ENCODE measurements at places on chromosomes 13 and 19.
A peak's percentile ranks its signal among the peaks of the same experiment; 100 is the strongest.

DNA sequence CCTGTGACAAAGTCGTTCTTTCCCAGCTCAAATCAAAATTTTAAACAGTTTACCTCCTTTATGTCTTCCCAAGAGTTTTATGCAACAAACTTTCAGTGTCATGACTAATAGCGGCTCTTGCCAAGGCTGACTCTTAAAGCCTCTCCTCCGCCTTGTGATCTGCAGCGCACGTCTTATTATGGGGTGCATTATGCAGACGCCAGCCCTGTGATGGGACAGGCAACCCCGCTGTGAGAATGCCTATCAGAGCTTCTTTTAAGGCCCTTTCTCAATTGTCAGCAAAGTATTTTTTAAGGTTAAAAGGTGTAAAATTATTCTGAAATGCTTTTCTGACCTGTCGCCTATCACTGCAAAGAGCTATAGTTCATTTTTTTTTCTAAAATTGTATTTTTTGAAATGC lies 152.8 kb downstream of the SOX1 start:
- no peak for DNase-seq

DNA sequence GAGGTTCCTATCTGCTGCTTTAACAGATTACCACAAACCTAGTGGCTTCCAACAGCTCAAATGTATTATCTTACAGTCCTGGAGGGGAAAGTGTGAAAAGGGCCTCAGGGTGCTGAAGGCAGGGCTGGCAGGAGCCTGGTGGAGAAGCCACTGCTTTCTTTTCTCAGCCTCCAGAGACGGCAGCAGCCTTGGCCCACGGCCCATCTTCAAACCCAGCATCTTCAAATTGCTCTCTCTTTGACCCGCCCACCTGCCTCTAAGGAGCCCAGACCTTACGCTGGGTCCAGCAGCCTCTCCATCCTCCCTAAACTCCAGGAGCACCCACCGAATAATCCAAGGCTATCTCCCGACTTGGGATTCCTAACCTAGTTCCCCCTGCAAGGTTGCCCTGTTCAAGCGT lies 35.6 kb downstream of the C13orf46 start:
- no peak for DNase-seq

GRCh38 chr13:113967729-113968462 lies 6.0 kb downstream of the C13orf46 start:
- no peak for DNase-seq

- DNase-seq: no peak
Observed at GRCh38 chr13:112711528-112712265, 21.9 kb downstream of the ATP11A start.

DNA sequence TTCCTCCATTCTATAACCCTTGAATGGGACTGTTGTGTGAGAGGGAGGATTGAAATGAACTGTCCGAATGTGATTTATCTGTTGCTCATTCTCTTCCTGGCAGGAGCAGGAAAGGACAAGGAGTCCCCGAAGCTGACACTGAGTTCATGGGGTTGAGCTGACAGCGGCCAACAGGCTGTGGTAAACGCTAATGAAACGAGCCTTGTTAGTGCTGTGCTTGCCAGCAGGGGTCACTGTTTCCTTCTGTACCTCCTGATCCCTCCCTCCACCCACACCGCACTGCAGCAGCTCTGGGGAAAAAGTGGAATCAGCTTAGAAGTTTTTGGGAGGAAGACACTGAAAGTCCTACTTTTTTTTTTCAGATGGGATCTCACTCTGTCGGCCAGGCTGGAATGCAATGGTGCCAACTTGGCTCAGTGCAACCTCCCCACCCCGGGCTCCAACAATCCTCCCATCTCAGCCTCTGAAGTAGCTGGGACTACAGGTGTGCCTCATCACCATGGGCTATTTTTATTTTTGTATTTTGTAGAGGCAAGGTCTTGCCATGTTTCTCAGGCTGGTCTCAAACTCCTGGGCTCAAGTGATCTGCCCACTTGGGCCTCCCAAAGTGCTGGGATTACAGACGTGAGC lies 6.7 kb upstream of the ZNF761 start:
- DNase-seq: peak; percentile 21

DNA sequence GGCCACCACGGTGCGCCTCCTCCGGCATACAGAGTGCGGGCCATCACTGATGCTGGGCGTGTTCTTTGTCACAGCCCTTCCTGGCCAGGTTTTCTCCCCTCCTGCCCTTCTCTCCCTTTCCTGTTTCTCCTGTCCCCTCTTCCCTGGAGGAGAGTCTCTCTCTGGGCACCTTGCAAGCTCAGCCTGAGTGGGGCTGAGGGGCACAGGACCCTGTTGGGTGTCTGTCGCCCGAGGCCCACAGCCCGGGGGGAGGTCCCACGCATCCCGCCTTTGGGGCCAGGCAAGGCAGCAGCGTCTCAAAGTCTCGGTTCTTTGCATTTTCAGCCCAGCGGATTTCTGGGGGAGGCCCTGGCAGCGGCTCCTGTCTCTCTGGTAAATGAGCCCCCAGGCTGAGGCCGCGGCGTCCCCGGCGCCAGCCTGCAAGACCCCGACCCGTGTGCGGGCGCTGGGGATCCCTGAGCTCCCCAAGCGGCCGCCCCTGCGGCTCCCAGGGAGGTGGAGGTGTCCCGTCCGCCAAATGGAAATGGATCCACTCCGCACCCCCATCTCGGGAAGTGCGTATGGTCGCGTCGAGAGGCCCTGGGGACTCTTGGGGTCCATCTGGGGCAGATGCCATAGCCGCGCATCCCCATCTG lies 47.2 kb downstream of the COMP start:
- no peak for DNase-seq

GRCh38 chr19:18112989-18113478 lies 15.5 kb downstream of the MAST3 start:
- peak; percentile 66 for DNase-seq

DNA sequence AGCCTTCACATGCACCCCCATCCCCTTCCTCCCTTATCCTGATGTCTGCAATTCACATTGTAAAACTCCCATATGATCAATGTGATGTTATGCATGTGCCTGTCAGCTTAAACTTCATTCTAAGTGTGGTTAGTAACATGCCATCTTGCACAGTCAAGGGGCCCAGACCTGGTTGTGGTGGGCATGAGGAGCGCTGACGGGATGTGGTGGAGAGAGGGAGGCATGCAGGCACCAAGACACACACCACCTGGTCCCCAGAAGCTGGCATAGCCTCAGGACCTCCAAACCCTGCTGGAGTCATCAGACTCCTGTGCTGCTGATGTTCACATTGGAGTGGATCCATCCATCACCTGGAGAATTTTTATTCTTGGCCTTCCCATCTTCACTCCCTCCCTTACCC lies 90.5 kb upstream of the ABCC4 start:
- no peak for DNase-seq

DNA sequence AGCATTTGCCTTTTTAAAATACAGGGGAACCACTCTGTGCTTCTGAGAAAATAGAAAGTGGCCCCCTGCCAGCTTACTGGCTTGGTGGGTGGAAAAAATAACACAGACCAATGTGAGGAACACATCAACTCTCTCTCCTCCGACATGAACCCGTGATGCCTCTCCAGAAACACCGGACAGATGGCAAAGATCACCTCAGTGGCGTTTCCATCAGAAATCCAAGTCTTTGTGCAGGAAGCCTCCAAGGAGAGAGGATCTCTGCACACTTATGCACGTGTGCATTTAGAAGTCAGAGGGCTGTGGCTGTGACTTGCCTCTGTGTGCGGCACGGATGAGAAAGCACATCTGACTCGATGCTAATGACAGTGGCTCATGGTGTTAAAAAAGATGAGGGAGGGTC lies 112.3 kb upstream of the KLF12 start:
- DNase-seq: no peak

- no peak for DNase-seq
Observed at GRCh38 chr13:62595976-62596375, 1180.3 kb upstream of the PCDH20 start.

- no peak for DNase-seq
Observed at GRCh38 chr19:29467824-29468401, 57.9 kb upstream of the VSTM2B start.

DNA sequence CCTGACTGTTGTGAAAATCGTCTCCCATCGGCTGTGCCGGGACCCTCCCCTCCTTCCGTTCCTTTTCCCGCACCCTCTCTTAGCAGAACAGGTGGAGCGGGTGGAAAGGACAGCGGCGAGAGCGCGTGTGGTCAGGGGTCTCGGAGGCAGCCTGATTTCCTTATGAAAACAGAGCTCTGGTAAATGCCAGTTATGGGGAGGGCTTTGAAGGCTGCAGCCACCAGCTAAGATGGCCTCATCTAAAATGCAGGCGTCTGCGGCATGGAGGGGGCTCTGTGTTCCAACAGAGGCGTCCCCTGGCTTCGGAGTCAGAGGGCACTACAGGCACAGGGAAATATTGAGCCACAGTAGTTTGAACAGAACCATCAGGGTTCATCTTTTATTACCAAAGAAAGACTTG lies 93.8 kb upstream of the SOX1 start:
- no peak for DNase-seq

GRCh38 chr13:111573801-111574200 lies 253.4 kb downstream of the TEX29 start:
- no peak for DNase-seq

DNA sequence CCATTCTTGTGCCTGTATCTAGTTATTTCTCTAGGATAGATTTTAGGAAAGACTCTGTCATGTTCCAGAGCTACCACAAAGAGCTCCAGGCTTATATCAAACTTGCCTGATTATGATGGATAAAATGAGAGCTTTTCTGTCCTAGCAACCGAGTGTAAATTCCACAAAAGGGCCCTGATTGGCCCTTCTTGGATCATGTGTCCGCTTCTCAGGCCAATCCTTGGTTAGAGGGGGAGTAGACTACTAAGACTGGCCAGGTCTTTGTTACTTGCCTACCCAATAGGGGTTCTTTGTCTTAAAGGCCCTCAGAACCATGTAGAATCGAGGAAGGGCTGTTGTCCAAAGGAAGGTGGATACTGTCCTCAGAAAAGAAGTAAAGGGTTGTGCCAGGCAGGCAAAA lies 2.4 kb downstream of the DHX34 start:
- no peak for DNase-seq

DNA sequence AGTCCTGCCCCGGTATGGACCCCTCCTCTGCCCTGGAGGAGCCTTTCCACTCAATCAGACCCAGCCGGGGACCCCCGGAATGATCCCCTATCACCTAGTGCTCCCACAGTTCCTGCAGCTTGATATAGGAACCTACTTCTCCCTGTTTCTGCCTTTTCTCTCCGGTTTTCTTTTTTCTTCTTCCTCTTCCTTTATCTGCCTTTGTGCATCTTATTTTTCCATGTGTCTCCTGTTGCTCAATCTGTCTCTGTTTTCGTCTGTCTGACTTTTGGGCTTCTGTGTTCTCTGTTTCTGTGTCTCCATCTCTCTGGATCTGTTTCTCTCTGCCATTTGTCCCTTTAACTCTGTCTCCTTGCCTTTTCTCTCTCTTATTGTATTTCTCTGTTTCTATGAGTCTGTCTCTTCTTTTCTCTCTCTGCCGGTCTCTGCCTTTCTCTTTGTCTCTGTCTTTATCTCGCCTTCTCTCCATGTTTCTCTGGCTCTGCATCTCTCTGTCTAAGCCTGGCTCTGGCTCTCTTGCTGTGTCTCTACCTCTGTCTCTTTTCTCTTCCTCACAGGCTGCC lies 10.0 kb downstream of the MEGF8 start:
- DNase-seq: no peak

- DNase-seq: no peak
Observed at GRCh38 chr13:76503766-76504165, 382.4 kb downstream of the KCTD12 start.

- DNase-seq: no peak
Observed at GRCh38 chr13:107144432-107144831, 576.5 kb upstream of the ARGLU1 start.

DNA sequence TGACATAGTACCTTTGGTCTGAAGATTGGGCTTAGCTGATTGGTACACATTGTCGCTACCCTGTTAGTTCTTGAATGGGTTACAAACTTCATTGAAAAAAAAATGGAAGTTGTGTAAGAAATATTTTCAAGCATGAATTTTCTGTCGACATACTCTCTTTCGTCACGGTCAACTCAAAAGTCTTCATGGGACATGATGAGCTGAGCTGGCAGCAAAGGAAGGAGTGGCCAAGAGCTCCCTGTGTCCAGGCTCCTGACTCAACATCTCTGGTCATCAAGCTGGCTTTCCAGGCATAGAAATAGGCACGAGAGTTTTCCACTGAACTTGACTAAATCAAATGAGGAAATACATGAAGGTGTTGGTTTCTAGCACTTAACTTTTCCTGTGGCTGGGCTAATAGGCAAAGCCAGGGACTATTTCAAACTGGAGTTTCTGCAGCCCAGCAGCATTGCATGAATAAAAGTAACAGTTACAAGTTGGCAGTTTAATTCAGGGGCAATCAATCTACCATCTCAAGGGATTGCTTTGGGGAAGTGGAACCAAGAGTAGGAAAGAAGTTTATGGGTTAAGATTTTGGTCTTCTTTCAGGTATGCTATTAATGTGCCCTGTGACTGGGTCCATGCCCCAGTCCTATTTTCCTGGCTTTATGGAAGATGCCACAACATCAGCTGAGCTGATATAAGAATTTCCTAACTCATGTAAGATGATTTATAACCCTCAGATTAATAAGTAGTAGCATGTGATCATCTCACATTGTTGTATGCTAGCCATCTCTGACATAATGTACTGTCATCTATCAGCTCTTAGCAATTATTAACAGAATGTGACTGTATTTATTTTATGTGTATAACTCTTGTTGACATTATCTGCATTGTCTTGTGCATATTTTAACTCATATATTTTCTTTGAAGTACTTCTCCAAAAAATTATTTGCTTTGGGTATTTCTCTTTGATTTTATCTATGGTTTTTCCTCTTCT lies 385.8 kb downstream of the DLEU7 start:
- no peak for DNase-seq

- DNase-seq: no peak
Observed at GRCh38 chr13:48291730-48292129, 11.8 kb upstream of the RB1 start.

- no peak for DNase-seq
Observed at GRCh38 chr13:112054616-112055015, 12.3 kb upstream of the SOX1 start.

DNA sequence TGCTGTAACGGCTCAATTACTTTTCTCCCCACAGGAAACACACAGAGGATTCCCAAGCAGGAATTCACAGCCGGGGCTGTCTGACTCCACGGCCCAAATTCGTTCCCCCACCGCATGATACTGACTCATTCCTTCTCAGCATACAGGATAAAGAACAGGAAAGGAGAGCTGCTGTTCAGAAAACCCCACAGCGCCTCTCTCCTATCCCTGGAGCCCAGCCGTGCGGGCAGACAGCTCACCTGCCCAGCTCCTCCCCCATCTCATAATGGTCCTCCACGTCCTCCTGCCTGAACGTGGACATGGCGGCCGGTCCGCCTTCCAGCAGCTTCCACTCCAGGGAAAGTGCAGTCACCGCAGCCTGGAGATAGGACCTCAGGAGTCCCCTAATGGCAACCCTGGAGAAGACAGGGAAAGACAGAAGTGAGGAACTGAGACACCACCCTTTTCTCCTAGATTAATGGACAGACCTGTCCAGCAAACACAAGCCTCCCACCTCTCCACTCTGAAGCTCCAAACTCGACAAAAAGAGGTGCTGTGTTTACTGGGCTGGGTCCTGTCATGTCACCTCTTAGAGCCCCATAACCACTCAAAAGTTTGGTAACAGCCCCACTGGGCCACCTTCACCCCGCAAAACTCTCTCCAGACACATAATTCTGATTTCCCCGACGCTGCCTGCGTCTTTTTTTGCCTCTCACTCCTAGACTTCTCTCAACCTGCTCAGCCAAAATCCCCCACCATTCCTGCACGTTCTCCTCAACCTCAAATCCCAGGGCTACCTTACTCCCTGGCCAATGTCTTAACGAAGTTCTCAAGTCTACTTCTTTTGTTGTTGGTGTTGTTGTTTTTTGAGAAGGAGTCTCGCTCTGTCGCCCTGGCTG lies 1.2 kb downstream of the DAPK3 start:
- DNase-seq: no peak

Measured in stimulated activated CD4-positive, alpha-beta T cell treated with anti-CD3 and anti-CD28 coated beads, TNF-alpha, amount 100 ng/mL, for 48 hours (primary cell).